ENCODE measurements at places on chromosomes 12 and 14.

DNA sequence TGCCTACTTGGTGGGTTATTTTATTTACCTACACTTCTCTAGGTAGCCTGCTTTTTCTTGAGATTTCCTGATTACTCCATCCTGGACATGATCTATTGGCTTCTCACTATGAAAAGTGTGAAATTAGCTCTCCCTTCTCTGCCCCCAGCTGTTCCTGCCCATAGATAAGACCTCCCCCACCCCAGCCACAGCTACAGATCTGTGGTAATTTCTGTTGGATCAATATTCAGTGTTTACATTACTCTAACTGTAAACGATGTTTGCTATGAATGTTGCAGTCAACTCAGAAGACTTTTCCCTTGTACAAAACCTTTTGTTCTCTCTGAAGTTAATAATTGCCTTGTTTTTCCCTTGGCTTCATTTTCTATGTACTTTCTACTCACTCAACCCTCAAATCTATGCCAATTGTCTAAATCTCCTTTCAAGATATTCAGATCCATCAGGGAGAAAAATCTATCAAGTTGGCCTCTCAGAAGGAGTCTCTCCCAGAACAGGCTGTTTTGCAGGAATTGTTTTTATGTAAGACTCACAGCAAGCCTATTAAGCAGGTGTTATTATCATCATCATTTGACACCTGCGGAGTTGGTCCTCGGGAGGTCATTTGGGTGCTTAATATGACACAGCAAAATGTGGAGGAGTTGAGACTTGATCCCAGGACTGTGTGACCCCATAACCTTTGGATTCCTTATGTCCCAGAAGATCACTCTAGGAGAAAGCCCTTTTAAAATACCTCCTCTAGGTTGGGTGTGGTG, 227.4 kb downstream of the SUDS3 start:
- DNase-seq = no peak

DNA sequence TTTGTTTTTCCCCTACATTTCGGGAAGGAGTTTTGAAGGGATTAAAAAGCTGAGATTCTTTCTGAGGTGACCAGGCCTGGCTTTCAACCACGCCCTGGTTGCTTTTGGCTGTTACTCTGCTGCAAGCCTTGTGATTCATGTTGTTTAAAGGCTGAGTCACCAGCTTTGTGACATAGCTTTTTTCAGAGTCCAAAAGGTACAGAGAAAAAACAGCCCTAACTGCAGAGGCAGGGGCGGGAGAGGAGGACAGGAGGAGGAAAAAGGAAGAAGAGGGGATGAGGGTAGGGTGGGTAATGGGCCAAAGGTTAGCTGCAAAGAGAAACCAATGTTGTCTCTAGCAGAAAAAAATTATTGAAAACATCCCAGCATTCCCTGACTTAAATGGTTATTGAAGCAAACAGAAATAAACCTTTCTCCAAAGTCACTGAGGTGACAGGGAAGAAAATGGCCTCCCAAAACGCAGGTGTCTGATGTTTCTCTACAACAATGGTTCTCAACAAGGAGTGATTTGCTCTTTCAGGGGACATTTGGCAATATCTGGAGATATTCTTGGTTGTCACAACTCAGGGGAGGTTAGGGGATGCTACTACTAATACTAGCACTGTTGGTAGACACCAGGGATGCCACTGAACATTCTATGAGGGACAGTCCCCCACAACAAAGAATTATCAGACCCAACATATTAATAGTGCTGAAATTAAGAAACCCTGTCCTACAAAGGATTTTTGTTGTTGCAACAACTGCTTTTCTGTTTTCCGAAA, 2.1 kb upstream of the UBC start:
- DNase-seq = no peak

- DNase-seq = peak; percentile 12
These were observed 21.8 kb downstream of the VDR start for GRCh38 chr12:47882781-47883546.

DNA sequence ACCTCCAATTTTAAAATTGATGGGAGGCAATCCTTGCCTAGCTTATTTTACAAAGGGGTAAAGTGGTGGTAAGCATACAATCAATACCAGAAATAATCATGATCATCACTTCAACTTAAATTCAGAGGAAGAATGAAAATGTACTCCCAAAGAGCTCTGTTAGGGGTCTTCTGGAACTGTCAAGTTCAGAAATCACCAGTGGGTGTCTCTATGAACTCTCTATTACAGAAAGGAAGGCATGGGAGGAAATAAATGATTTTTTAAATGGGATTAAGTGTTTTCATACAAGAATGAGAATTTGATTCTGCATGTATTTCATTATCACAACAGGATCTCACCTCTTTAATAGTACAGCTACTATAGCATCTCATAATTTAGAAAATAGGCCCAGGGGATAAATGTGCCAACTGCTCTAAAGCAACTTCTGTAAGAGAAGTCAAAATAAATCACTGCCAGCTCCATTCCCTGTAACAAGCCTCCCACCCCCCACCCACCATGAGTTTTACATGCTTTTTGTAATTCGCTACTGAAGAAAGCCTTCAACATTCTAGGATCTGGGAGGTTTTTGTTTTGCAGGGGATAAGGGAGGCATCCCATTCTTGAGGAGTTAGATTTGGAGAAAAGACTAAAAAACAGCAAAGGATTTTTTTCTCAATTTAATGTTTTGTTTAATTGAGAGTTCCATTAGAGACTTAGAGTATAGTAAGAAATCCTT, 9.7 kb downstream of the DCP1B start:
- no peak for DNase-seq

GRCh38 chr14:90308561-90308960, 23.2 kb downstream of the NRDE2 start:
- DNase-seq = no peak

DNA sequence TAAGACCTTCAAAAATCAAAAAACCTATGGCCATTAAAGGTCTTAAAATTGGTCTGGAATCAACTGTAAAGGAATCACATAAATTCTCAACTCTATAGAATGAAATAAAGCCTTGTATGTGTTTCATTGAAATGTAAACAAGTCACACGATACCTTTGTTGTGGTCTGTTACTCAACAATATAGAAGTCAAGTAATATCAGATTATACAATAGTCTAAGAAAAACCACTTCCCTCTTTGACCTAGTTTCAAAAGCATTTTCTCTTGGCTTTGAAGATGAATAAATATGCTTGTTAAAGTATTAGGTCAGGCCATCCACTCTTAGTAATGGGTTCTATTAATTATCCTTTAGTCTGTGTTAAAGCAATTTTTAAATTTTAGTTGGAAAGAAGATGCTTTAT, 79.8 kb upstream of the DIO2 start:
- no peak for DNase-seq

DNA sequence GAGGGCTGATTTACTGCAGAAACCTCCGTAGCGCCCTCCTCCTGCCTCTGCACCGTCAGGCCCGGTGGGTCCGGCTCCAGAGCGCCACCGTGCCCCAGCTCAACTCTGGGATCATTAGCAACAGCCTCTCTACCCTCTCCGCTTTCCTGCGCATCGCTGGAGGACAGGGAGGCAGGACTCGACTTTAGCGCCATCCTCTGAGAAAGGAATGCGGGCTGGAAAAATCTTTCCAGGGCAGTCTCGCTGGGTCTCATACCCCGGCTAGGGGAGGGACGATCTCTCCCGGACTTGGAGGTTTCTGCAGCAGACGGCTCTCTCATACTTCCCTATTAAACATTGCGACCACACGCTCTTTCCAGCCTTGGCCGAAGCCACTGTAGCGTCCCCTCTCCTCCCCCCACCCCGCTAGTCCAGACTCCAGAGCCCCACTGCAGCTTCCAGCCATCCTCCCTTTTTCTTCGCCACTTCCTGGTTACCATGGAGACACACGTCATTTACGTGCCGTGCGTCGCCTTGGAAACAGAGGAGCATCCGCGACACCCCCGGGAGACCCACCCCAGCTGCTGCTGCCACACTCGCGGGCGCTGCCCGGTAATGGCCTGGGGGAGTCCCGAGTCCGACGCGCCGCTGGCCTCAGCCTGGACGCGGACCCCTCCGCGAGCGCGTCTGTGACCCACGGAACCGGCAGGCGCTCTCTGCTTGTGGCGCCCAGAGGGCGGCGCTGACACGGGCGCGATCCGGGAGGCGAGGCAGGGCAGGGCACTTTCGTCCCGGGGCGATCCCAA, at the start of gene CCDC184:
TSS of gene CCDC184 (plus strand) at position 554 of the 785 bp plus-strand sequence. CDS start 479 bp downstream, outside the sequence.
- peak; percentile 62 for DNase-seq

- DNase-seq = no peak
These were observed 16.9 kb upstream of the SRP54 start for GRCh38 chr14:34965912-34966311.

GRCh38 chr12:89800435-89800834, 91.8 kb upstream of the ATP2B1 start:
- DNase-seq = no peak

- DNase-seq = no peak
These were observed 59.2 kb upstream of the PELI2 start for GRCh38 chr14:56059054-56059453.

- DNase-seq = no peak
These were observed 789.5 kb downstream of the DIO2 start for GRCh38 chr14:79421811-79422210.

GRCh38 chr12:12661086-12661856, 34.7 kb downstream of the GPR19 start:
- DNase-seq = no peak

- DNase-seq = peak; percentile 34
These were observed 1.5 kb downstream of the WNT10B start for GRCh38 chr12:48969833-48970701.

- DNase-seq = no peak
These were observed 1.5 kb downstream of the L3HYPDH start for GRCh38 chr14:59482541-59483331.

- DNase-seq = peak; percentile 21
These were observed 1.2 kb downstream of the SNX6 start for GRCh38 chr14:34628681-34629135.

- no peak for DNase-seq
These were observed 3.4 kb downstream of the ATXN7L3B start for GRCh38 chr12:74541074-74541473.

- DNase-seq = no peak
These were observed 271.4 kb downstream of the NAV3 start for GRCh38 chr12:78101946-78102635.

DNA sequence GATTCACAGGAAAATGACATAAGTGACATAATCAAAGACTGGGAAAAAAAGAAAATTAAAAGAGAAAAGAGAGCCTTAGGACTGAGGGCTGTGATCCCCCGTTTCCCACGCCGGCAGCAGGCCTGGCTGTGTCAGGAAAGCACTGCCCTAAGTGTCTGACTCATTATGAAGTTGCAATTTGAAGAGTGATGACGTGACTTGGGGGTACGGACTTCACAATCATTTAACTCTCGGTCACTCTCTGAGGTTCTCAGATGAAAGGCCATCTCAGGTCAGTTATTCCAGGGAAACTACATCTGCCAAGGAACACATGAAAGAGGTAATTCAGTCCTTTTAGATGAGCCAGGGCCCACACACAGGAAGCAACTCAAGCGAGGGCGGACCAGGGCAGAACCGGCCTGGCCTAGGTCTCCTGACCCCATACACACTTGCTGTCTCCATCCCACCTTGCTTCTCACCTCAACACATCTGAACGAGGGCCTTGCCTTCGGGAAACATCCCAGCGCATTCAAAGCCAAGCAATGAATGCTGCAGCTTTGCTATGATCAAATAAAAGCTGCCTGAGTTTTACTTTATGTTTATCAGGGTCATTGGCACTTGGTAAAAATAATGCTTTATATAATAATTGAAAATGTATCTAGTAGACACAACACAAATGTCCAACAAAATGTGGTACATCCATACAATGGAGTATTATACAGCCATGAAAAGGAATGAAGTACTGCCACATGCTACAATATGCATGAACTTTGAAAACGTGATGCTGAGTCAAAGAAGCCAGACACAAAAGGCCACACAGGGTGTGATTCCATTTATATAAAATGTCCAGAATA, 2.7 kb downstream of the SSH1 start:
- no peak for DNase-seq

GRCh38 chr12:122596838-122597237, 69.8 kb downstream of the KNTC1 start:
- no peak for DNase-seq

DNA sequence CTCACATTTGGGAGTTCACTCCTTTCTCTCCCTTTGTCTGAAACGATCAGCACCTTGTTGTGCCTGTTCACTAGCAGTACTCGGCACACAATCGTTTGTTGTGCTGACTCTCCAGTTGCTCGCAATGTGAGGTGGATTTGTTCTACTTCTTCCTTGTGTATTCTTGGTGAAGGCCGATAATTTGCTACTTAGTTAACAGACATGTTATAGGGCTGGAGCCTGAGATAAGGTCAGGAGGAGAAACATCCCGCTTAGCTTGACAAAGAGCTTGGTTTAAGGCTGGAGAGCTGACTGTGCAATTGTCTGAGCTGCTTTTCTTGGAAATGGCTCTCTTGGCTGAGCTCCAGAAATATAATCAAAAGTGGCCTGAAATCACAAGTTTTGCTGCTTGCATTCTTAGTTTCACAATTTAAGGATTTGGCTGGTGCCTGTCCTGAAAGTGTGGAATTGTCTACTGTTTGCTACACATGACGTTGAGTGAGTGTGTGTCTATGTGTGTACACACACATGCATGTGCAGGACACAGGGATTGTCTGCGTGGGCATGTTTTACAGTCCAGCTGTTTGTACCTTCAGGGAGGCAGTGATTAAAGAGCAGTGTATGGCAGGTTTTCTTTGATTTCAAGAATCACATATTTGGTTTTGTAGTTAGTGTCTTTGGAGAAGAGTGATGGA, 77.7 kb downstream of the ARF6 start:
- DNase-seq = no peak

DNA sequence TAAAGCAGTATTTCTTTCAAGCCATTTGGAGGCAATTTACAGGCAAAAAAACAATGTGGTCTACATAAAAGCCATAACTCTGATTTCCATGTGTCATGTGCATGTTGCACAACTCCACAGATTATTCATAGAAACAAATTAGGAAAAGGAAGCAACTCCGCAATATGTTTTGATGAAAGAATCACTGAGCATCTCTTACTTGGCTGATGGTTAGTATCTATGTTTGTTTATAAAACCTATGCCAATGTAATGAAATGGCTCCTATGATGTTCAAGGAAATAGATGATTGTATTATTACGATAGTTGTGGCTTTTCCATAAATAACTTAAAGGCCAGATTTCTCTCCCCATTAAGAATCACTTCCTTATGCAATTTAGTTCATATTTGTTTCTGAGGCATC, 373.7 kb downstream of the CCDC91 start:
- DNase-seq = no peak

DNA sequence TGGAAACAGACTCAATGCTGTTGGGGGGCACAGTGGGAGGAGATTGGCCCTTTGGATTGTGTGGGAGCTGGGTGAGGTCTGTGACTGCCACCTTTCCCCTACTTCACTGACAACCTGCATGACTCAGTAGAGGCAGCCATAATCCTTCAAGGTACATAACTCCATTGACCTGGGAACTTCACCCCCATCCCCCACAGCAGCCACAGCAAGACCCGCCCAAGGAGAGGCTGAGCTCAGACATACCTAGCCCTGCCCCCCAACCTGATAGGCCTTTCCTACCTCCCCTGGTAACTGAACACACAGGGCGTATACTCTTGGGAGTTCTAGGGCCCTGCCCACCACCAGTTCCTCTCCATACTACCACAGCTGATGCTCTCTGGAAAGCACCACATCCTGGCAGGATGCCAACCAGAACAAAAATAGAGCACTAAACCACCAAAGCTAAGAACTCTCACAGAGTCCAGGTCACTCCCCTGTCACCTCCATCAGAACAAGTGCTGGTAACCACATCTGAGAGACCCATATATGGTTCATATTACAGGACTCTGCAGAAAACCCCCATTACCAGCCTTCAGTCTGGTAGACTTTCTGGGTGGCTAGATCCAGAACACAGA, 703.9 kb downstream of the FSCB start:
- no peak for DNase-seq

- no peak for DNase-seq
These were observed 4.5 kb downstream of the DCN start for GRCh38 chr12:91178139-91178561.

- no peak for DNase-seq
These were observed 15.6 kb downstream of the BBS10 start for GRCh38 chr12:76332606-76333005.

Data from activated CD4-positive, alpha-beta T cell treated with anti-CD3 and anti-CD28 coated beads, Interleukin-2, amount 50 U/mL, for 1 hour (primary cell).